NCI-H524 (cell line): ENCODE measurements at places on chromosomes 12 and 14.
A peak's percentile ranks its signal among the peaks of the same experiment; 100 is the strongest.

GRCh38 chr12:108704527-108704926, 26.8 kb downstream of the CORO1C start:
- DNase-seq = no peak

DNA sequence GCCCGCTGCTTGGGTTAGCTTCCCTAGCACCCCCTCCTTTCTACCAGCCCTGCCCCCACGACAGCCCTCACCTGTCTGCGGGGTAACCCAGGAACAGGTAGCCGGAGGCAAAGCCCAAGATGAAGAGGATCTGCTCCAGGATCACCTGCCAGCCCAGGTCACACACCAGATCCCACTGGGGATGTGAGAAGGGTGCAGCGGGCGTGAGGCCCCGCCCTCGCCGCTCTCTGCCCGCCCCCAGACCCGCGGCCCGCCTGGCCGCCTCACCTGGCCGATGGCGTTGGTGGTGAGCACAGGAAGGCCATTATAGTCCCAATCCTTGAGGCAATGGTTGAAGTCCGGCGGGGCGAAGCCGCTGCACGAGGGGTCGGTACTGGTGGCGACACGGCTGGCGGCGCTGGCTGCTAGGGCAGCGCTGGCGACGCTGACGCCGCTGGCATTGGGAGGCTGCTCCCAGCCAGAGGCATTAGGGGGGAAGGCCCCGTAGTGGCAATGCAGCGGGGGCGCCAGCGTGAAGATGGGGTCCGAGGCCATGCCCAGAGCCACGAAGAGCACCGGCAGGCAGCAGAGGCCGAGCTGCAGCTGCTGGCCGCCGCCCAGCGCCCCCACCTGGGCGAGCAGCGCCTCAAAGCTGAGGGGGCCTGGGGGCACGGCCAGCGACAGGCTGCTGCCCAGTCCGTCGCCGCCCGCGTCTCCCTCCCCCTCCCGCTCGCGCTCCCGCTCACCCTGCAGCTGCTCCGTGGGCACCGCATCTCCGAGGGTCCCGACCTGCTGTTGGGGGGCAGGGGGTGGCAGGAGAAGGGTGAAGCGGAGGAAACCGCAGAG, 794 bp downstream of the SLC22A17 start:
- DNase-seq = peak; percentile 76

DNA sequence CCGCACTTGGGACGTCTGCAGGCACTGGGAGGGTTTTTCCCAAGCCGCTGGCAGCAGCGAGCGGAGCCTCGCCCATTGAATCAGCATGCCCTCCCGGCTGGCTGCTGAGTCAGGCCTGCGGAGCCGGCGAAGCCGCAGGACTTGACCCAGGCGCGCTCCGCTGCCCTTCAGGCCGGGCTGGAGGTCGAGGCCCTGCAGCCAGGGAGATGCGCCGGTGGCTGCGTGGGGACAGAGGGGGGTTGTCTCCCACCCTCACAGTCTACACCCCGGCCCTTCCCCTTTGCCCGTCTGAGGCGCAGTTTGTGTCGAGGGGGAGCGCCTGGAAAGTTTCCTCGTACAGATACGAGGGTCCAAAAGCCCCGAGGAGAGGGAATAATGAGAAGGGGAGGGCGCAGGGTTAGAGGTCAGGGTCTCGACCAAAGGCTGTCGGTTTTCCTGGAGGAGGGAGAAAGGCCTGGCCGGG, 759 bp upstream of the KLC1 start:
- no peak for DNase-seq

DNA sequence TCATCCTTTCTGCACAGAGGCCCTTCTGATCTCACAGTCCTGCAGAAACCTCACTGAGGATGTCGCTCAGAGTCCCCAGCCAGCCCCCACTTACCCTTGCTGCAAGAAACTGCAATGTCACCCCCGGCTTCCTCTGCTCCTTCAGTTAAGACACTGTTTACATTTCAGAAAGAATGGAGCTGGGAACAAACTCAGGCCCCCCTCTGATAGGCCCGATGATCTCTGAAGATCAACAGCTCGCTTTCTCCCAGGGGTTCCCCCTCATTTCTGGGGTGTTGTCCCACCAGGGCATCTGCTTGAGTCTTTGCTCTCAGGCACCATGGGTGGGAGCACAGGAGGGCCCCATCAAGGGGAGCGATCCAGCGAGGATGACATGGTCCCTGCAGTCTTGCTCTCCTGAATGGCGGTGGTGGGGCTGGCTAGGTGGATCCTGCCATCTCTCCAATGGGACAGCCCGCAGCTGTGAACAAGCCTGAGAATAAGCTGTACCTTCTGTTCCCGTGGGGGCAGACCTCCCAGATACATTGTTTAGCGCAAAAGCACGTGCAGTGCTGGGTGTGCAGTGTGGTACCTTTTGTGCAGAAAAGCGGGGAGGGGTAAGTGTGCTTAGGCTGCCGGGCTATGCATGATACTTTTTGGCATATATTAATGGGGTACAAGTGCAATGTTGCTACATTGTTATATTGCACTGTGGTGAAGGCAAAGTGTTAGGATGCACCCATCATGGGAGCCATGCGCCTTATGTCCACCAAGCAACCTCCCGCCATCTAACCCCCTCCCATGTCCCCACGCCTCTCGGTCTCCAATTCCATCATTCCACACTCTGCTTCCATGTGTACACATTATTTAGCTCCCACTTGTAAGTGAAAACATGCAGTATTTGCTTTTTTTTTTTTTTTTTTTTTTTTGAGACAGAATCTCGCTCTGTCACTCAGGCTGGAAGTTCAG, 6.7 kb upstream of the NCOR2 start:
- DNase-seq = peak; percentile 43

DNA sequence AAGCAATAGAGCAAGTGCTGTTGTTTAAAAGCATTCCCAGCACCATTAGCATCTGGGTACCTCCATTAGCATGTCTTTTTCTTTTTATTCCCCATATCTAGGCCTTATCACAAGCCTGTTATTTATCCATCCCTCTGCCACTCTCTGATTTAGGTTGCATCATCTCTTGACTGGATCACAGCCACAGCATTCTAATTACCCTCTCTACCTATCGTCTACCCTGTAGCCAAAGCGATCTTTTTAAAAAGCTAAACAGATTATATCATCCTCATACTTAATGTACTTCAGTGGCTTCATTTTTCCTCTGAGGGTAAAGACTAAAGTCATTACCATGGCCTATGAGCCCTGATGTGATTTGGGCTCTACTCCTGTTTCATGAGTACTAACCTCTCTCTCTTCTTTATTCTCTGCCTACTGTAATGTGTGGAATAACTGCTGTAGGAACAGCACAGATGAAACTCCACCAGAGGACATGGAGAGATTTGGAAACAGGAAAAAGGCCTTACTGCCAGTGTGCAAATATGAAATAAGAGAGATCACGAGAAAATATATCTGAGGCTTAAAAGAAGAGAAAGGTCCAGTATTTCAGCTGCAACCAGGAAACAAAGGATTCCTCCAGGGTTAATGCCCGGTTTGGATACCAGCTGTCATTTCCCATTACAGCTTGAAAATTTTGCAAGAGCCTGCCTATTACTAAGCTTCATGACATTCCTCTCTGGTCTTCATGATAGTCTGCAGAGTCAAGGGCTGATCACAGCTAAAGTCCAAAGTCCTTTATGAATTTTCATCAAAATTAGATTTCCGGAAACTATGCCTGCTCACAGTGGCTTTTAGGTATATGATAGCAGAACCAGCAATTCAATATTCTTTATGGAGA, 422.5 kb upstream of the PDE3A start:
- DNase-seq = peak; percentile 49

DNA sequence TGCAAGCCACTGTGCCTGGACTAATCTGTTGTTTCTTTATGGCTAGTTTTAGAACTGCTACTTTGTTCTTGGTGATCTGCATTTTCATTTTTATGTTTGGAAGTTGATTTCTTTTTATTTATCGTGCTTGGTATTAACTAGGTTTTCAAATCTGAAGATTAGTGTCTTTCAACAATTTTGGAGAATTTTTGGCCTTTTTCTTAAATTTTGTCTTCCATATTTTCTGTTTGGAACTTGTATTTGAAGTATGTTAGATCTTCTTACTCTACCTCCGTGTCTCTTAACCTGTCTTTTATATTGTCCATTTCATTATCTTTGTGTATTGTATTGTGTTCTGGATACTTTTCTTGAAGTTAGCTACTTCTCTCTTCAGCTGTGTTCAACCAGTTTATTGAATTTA, 9.5 kb downstream of the FRS2 start:
- no peak for DNase-seq
